ENCODE measurements at places on chromosomes 7 and 10. TPM values are rescaled to one million over a fixed set of nuclear protein-coding genes. Genes with fewer than 3 reads are reported as not detected.

The CYP3A7 gene
- total RNA-seq = not detected

The MNX1 gene
- not detected for total RNA-seq

The ADAM12 gene
- 0.55 TPM for total RNA-seq

The PCDH15 gene
- not detected for total RNA-seq

The AGMO gene
- total RNA-seq = not detected

The CYP26A1 gene
- total RNA-seq = not detected

The PDE1C gene
- total RNA-seq = 6.7 TPM

The NODAL gene
- 0.23 TPM for total RNA-seq

The RELN gene
- total RNA-seq = not detected

The RET gene
- total RNA-seq = 2.5 TPM

The STEAP2 gene
- total RNA-seq = 5.1 TPM

The VSTM4 gene
- total RNA-seq = not detected

The PILRA gene
- total RNA-seq = not detected

The CPVL gene
- total RNA-seq = 0.23 TPM

The DNAH11 gene
- under 0.01 TPM for total RNA-seq

The ADGRA1 gene
- not detected for total RNA-seq
